ENCODE measurements at places on chromosomes 7 and 10. TPM values are rescaled to one million over a fixed set of nuclear protein-coding genes. Genes with fewer than 3 reads are reported as not detected.

- peak; percentile 24 for DNase-seq
Measured at GRCh38 chr7:105655067-105655466, 73.8 kb upstream of the EFCAB10 start.

DNA sequence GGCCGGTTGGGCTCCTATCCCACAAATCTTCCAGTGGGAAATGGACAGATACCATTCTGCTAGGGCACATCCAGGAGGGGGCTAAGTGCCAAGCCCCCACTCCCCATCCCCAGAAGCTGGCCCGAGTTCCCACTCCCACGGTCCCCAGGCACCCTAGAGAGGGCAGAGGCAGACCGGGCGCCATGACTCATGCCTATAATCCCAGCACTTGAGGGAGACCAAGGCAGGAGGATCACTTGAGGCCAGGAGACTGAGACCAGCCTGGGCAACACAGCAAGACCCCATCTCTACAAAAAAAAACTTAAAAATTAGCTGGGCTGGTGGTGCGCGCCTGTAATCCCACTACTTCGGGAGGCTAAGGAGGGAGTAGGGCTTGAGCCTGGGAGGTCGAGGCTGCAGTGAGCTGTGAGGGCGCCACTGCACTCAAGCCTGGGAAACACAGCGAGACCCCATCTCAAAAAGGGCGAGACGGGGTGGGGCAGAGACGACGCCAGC lies 870 bp downstream of the GNA12 start:
- DNase-seq = no peak

- DNase-seq = peak; percentile 95
Measured at GRCh38 chr7:83677180-83677866, 28.4 kb upstream of the SEMA3E start.

DNA sequence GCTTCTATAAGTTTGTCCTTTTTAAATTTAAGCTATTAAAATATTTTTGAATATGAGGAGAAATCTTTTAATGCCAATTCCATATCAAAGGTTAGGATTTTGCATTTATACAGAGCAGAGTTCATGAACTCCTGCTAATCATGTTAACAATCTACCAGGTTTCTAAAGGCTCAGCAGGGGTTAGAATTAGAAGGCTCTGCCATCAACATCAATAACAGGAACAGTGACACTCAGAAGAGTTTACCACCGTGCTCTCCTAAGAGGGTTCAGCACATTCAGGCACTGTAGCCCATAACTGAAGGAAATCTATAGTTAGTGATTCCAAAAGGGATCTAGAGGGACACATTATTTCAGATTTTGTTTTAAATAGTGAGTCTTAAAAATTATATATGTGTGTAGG lies 100.1 kb downstream of the HOXA1 start:
- no peak for DNase-seq

DNA sequence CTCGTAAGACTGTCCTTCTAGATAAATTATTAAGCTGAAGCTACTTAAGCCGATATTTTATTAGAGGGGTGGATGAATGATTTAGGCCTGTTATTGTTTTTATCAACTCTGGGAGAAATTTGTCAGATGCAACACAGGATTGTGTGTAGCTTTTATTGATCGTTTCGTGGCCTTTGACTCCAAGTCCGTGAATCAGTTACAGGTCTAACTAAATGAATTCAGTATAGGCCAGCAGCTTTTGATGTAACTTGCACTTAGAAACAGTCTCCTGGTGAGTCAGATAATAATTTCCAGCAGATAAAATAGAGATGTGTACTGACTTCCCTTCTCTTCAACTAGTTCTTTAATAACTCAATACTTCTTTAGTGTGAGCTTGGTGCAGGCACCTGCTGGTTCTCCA lies 341.7 kb upstream of the SMIM30 start:
- DNase-seq = no peak

GRCh38 chr7:43119371-43120075 lies 7.1 kb downstream of the HECW1 start:
- no peak for DNase-seq

DNA sequence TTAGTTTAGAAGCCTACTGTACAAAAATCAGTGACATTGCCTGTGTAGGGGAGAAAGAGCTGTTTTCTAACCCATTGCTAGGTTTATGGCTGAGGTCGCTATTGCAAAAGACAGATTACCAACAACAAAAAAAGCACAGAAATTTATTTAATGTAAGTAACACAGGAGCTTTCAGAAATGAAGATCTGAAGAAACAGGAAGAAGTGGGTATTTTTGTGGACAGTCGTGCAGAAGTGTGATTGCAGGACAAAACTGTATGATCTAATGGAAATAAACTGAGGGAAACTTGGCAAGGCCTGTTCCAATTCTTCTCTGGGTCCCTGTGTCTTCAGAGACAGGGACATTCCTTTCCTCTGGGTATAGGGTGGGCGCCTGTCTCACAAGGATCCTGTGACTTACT lies 87.4 kb downstream of the APBB1IP start:
- no peak for DNase-seq

DNA sequence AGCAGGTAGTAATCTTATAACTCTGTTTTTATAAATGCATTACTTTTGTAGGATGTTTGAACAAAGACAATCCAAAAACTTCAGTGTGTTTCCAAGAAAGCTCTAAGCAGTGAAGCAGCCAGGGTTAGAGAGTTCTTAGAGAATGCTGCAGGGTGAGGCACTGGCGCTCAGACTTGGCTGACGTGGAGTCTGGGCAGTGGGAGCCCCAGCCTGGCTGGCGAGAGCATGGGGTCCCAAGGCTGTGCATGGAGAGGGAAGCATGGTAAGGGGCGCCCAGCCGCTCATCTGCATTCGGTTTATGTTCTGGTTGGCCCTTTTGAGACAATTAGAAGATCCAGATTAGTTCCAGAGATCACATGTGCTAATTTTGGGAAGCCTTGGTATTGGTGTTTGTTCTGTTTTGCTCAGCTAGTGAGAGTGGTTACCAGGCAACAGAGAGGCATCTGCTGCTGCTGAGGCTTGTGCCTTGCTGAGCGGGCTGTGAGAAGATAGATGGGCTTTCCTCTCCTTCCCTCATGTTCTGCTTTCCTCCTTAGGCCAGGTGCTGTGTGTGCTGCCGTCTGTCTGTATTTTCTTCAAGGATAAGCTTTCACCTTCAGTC lies 10.3 kb downstream of the SUN1 start:
- DNase-seq = no peak

GRCh38 chr7:96407427-96407826 lies 85.5 kb upstream of the SLC25A13 start:
- peak; percentile 52 for DNase-seq

GRCh38 chr10:52334595-52334994 lies 20.5 kb downstream of the DKK1 start:
- peak; percentile 57 for DNase-seq

CCNY gene
- total RNA-seq = 62.3 TPM

KCP gene
- total RNA-seq = 0.50 TPM

PDK4 gene
- total RNA-seq = 1.8 TPM

UTF1 gene
- not detected for total RNA-seq

HMX2 gene
- not detected for total RNA-seq

All from mammary epithelial cell (primary cell).